Activated CD8-positive, alpha-beta memory T cell treated with anti-CD3 and anti-CD28 coated beads for 1 hour (primary cell): ENCODE measurements at places on chromosomes 12 and 14.

GRCh38 chr12:74152370-74152769, 385.3 kb upstream of the ATXN7L3B start:
- DNase-seq, result no peak

- no peak for DNase-seq
Observed at GRCh38 chr12:3885277-3886094, 12.3 kb upstream of the PARP11 start.

DNA sequence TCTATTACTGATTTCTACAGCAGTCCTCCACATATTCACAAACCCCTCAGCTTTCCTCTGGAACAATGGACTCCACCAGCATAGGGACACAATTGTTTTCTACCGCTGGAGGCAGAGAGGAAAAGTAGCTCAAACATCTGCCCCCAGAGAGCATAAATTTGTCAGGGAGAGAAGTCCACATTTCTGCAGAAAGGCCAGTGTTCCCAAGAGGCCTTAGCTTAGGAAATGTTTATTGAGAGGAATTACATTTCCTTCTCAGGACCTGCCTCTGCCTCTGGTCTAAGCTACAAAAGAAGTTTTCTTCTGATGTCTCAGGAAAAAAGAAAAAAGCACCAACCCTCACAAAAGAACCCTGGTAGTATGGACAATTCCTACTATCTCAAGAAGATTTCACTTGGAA, 217.8 kb upstream of the BMP4 start:
- DNase-seq, result no peak

- no peak for DNase-seq
Observed at GRCh38 chr14:79856381-79856780, 354.9 kb downstream of the DIO2 start.

DNA sequence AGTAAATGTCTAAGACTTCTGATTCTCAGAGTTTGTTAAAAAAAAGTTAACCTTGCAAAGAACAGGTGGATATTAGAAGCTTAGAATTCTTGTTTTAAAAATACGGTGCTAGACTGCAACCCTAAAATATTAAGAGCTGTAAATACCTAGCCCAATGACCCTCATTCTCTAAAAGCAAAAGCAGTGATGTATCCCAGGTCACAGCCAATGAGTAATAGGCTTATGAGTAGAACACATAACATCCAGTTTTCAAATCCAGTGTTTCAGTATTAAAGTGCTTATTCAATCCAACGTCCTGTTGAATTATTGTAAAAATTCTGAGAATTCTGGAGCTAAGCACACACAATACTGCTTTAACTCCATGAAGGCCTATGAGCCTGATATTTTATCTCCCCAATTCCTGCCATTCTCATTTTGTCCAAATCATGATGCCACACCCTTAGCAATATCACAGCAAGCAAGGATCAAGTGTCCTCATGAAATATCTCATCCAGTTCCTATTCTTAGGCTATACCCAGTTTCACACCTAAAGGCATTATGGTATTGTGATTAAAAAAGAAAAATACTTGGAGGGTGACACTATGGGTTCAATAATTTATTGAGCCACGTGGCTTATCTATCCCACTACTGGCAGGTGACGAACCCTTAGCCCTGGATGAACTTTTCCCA, 15.3 kb upstream of the ARID4A start:
- DNase-seq, result no peak
